ENCODE measurements at places on chromosomes 13 and 19.
A peak's percentile ranks its signal among the peaks of the same experiment; 100 is the strongest.

GRCh38 chr13:24500977-24501376 is 11.6 kb downstream of the PARP4 start:
- DNase-seq: no peak

DNA sequence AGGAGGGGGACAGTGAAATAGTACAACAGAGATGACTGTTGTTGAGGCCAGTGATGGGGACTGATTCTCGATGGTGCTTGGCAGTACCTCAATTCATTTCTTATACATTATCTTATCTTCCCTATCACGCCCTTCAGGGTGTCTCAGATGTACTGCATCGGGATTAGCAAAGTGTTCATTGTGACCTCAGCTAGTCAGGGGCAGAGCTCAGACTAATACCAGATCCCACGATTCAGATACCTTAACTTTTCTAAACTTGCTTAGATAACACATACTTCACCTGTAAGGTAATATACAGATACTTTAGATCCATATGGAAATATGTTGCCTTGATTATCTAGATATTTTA is 720.6 kb downstream of the EFNB2 start:
- no peak for DNase-seq

GRCh38 chr19:38975214-38975860 is at the start of gene FBXO17:
FBXO17 (minus strand) TSS chr19:38975742; CDS start chr19:38950319, 25,423 bp downstream.
- no peak for DNase-seq

DNA sequence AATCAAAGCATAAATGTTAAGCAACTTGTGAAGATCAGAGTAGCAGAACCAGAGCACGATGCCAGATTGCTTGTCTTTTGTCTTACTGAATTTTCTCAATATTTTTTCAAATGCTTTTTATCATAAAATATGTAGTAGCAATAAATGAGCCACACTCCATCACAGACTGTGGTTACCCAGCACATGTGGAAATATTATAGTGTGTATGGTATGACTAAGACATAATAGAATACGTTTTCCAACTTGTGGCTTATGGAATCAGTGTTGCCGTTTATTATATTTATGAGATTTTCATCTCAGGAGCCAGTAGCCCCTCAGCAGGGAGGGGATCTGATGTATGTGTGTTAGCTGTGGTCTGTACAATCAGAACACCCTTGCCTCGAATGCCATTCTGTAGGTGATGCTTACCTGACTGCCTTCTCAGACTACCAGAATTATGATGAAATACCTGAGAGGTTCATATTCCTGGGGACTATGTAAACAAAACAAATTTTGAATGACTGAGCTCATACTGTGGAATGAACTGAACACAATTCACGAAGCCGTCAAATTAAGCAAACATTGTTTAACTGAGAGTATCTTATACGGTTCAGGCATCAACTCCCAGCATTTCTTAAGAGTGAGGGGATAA is 1.9 kb downstream of the SCEL start:
- no peak for DNase-seq

GRCh38 chr13:61415749-61416148 is at the start of gene PCDH20:
PCDH20 (minus strand) TSS chr13:61415849; CDS start chr13:61415158, 691 bp downstream.
- DNase-seq: no peak

- DNase-seq: peak; percentile 68
These were observed at the start of gene EBI3 for GRCh38 chr19:4229179-4229931. EBI3 (plus strand) TSS chr19:4229523; CDS start chr19:4229551, 28 bp downstream.

- DNase-seq: no peak
These were observed 750.6 kb downstream of the DIAPH3 start for GRCh38 chr13:59413126-59413525.

DNA sequence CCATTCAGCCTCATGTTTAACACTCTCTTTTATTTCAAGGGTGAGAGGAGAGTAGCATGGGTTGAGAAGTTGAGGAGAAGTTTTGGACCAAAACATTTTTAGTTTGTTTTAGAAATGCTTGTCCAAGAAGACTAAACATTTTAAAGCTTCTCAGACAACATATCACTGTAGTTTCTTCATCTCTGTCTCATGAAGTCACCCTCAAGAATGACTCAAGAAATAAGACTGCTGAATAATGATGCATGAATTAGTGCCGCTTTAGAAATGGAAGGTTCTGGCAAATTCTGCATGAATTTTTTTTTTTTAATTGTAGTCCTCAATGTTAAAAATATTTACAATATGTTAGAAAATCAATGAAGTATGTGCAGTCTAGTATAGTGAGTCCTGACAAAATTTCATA is 422.7 kb upstream of the ARGLU1 start:
- no peak for DNase-seq

DNA sequence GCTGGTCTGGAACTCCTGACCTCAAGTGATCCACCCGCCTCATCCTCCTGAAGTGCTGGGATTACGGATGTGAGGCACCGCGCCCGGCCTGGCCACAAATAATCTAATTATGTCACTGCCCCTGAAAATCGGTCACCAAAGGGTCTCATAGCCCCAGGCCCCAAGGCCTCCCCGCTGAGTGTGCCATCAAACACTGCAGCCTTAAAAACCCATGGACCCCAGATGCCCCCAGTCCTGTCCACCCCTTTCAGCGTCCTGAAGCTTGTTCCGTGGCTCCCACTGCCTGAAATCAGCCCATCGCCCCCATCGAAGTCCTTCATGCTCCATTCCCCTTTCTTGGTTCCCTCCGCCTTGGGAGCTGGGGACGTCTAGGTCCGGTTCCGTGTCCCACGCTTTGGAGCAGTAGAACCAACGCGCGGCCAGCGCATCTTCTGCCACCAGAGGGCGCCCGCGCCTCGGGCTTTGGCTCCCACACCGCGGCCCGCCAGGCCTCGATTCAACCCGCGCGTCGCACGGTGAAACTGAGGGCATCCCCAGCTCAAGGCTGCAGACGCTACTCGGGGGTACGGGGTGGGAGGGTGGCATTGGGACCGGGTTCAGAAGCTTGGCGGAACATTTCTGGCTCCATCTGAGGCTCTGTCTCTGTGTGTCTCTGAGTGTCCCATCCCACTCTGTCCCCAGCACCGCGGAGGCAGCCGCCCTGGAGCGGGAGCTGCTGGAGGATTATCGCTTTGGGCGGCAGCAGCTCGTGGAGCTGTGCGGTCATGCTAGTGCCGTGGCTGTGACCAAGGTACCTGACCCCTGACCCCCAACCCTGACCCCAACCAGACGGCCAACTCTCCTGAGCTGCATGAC is 3.5 kb downstream of the YJEFN3 start:
- DNase-seq: peak; percentile 90

GRCh38 chr19:17235971-17236777 is 9.5 kb downstream of the NR2F6 start:
- DNase-seq: no peak

GRCh38 chr19:19686580-19686979 is 17.9 kb downstream of the ZNF101 start:
- DNase-seq: no peak

GRCh38 chr13:30034458-30034795 is 184.0 kb upstream of the UBL3 start:
- DNase-seq: no peak

GRCh38 chr19:40163541-40164129 is 27.6 kb upstream of the MAP3K10 start:
- DNase-seq: no peak

DNA sequence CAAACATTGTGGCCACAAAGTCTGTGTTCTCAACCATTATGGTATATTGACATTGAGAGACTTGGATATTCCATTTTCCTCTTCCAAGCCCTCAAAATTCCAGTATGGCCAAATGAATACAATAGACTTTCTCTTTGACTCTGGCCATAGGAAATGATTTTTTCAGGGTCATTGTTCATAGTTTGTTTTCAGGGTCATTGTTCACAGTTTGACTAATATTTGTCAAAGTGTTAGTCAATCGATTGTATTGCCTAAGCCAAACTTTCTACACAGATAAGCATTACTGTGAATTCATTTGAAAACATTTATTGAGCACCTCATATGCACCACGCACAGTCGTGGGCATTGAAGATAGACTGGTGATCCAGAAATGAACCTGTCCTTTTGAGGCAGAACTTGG is 22.9 kb upstream of the FAM216B start:
- no peak for DNase-seq

- DNase-seq: no peak
These were observed at the start of gene REEP6 for GRCh38 chr19:1491114-1491848. REEP6 (plus strand) TSS chr19:1491181; CDS start chr19:1491270, 89 bp downstream.

- peak; percentile 80 for DNase-seq
These were observed 6.6 kb downstream of the EPS8L1 start for GRCh38 chr19:55082020-55082851.

DNA sequence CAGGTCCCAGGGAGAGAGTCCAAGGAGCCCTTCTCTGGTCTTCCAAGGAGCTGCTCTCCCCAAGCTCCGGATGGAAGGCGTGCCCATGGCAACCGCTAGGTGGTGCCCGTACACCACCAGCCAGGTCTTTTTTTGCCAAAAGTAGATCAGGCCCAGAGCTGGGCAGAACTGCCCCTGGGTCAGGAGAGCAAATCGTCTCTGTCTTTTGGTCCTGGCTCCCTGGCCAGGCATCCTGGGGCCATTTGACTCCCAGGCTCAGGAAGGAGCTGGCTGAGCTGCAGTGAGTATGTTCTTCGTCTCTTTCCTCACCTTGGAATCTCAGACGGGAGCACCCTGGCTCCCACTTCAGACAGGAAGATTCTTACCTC is 24.6 kb upstream of the BCL3 start:
- peak; percentile 84 for DNase-seq

GRCh38 chr13:30125422-30126073 is 181.8 kb downstream of the KATNAL1 start:
- DNase-seq: no peak

- no peak for DNase-seq
These were observed 66.7 kb downstream of the FOXO1 start for GRCh38 chr13:40599747-40600146.

DNA sequence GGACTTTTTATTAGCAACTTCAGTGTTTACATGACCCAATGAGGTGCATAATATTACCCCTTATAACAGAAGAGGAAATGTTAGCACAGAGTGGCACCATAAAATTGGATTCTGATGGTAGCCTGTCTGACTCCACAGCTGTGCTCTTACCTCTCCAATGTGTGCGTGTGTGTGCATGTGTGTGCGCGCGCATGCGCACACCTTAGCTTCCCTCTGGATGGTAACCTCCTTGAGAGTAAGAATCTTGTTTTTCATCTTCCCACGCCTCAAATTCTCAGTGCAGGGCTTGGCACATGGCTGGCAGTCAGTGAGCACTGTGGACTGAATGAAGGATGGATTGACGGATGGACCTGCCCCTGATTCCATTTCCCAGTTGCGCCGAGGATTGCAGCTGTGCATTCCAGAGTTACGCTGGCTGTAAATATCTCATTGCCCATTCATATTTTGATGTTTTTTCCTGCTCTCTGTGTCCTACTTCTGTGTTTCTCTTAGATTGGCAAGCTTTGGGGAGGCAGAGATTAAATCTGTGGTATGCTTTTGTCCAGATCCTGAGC is 99.2 kb upstream of the WASF3 start:
- no peak for DNase-seq

DNA sequence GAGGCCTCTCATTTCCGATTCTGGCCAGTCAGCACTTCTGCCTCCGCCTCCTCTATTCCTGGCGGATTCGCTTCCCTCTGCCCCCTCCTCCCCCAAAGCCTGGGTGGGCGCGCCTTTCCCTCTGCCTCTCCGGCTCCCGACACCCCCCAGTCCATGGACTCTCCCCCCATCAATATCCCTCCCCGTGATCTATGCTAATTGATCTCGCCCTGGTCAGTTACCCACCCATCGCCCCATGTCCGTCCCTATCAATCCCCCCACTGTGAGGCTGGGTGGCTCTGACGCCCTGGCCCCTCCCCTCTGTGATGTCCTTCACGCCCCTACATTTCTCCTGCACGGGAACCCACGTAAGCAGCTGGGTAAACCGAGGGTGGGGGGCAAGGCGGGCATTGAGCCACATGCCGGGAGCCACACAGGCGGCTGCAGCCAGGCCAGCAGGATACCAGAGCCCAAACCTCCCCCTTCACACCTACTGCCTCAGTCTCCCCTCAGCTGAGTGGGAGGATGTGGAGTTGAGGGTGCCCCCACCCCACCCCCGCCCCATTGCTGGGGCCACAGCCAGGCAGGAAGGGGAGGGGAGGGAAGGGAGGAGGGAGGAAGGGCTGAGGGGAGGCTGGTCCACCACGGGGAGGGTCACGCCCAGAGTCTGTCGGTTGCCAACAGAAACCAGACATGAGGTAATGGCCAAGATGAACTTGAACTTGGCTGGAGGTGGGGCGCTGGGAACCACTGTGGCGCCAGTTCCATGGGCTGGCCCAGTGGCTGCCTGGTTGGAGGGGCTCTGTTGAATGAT is 21.0 kb downstream of the SMIM24 start:
- DNase-seq: no peak

- peak; percentile 89 for DNase-seq
These were observed 372 bp upstream of the ZNF699 start for GRCh38 chr19:9309974-9310446.

DNA sequence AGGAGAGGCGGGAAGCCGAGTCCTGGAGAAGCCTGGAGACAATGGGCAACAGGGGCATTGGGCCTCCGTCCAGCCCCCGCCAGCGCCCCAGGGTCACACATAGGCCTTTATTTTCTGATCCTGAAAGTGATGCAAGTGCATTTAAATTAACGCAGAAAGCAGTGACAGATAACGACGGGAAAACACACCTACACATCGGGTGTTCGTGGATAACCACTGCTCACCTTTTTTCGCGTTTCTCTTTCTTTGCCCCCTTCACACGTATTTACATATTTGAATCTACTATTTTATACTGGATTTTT is 30.4 kb upstream of the GRTP1 start:
- DNase-seq: no peak

- DNase-seq: no peak
These were observed 143.2 kb upstream of the ZNF536 start for GRCh38 chr19:30228835-30229524.

DNA sequence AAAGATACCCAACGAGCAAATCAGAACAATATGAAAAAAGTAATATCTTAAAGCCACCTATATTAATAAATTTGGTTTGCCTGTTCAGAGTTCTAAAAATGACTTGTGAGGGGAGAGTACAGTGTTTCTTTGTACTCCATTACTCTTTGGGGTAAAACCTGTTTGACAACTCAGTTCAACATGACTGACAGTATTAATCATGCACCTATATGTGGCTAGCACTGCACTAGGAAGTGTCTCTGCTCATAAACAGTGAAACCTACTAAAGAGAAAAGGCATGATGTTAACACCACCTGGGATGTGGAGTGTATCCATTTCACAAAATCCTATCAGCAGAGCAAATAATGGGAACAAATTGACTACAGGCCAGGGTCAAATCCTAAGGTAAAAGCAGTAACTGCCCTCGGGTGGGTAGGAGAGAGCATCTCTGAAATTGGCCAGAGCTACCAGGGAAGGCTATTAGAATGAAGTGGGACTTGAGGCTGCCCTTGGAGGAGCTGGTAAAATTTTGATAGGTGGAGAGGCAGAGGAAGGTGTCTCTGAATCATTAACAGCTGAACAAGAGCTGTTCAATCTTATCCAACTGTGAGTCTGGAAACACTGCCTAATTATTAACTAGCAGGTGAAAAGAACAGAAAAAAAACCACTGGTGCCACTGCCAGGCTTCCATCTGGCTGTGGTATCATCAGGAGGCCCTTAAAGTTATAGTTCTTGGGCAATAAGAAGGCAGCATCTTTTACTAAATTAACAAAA is 365.1 kb downstream of the DNAJC15 start:
- DNase-seq: no peak

GRCh38 chr19:14476673-14477401 is 1.7 kb upstream of the PTGER1 start:
- DNase-seq: no peak

Measured in activated CD4-positive, alpha-beta T cell treated with anti-CD3 and anti-CD28 coated beads for 48 hours (primary cell).